ENCODE measurements at places on chromosomes 2 and 18.

DNA sequence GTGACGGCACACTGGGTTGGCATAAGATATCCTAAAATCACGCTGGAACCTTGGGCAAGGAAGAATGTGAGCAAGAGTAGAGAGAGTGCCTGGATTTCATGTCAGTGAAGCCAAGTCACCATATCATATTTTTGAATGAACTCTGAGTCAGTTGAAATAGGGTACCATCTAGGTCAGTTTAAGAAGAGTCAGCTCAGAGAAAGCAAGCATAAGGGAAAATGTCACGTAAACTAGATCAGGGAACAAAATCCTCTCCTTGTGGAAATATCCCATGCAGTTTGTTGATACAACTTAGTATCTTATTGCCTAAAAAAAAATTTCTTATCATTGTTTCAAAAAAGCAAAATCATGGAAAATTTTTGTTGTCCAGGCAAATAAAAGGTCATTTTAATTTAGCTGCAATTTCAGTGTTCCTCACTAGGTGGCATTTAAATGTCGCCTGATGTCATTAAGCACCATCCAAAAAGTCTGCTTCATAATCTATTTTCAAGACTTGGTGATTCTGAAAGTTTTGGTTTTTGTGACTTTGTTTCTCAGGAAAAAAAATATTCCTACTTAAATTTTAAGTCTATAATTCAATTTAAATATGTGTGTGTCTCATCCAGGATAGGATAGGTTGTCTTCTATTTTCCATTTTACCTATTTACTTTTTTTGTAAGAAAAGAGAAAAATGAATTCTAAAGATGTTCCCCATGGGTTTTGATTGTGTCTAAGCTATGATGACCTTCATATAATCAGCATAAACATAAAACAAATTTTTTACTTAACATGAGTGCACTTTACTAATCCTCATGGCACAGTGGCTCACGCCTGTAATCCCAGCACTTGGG is 19.6 kb downstream of the RSAD2 start:
- DNase-seq = no peak

GRCh38 chr2:225076125-225076524 is 33.9 kb upstream of the DOCK10 start:
- no peak for DNase-seq

DNA sequence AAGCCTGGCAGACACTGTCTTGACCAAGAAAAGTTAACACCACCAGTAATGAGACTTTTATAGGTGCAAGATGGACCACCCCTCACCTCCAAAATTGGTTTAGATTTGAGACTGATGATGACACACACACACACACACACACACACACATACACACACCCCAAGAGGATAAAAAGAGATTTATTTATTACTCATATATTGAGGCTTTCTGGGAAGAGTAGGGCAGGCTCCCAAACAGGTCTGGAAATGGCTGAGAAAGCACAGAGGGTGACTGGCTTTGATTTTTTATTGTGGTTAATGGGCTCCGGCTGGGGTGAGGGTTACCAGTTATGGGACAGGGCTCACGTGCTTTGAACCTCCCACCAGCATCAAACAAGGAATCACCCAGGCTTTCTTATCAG is 54.2 kb upstream of the ADAM23 start:
- DNase-seq = no peak

GRCh38 chr2:8193686-8194615 is 487.9 kb upstream of the ID2 start:
- no peak for DNase-seq
